Stimulated activated CD8-positive, alpha-beta memory T cell treated with anti-CD3 and anti-CD28 coated beads, Interleukin-7, amount 100 ng/mL, for 1 hour (primary cell): ENCODE measurements at places on chromosomes 13 and 19.

GRCh38 chr19:29660835-29661234, 4.4 kb upstream of the PLEKHF1 start:
- DNase-seq: no peak

- DNase-seq: no peak
These were observed 150.6 kb upstream of the SPACA7 start for GRCh38 chr13:112225429-112226090.

- DNase-seq: no peak
These were observed 18.2 kb downstream of the ELAVL1 start for GRCh38 chr19:7987114-7987768.

- no peak for DNase-seq
These were observed 79.8 kb upstream of the FLT1 start for GRCh38 chr13:28574617-28575142.

DNA sequence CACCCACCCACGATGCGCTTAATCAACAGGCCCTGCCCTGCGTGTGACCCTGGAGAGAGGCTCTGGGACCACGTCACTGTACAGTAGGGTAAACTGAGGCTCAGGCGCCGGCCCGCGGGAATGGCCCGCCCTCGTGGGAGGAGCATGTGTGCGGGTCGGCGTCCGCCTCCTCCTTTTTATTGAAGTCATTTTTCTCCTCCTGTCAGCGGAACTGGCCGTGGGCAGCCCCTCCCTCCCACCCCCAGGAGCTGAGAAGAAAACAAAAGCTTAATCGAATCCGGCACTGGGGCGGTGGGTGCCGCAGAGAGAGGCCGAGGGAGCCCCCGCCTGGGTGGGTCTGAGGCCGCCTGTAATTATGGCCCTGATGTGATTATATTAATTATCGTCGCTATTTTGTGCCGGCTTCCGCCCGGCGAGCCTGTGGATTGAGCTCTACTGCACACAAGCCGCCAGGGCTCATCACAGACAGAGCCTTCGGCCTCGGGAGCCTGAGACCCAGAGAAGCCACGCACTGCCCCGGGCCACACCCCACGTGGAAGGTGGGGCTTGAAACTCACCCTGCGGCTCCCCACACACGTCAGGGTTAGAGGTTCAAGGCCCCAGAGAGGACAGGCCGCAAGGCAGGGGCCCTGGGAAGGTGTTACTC, 7.0 kb downstream of the C2CD4C start:
- no peak for DNase-seq

- no peak for DNase-seq
These were observed 9.5 kb upstream of the SUPT20H start for GRCh38 chr13:37068962-37069361.

DNA sequence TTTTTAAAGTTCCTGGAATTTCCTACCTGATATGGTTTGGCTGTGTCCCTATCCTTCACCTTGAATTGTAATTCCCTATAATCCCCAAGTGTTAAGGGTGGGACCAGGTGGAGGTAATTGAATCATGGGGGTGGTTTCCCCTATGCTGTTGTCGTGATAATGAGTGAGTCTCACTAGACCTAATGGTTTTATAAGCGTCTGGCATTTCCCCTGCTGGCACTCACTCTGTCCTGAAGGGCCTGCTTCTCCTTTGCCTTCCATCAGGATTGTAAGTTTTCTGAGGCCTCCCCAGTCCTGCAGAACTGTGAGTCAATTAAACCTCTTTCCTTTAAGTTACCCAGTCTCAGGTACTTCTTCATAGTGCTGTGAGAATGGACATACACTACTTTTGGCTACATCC, 298.7 kb downstream of the HS6ST3 start:
- DNase-seq: no peak

- no peak for DNase-seq
These were observed 160.2 kb downstream of the PDS5B start for GRCh38 chr13:32746474-32746873.

- no peak for DNase-seq
These were observed 17.8 kb downstream of the POU2F2 start for GRCh38 chr19:42114412-42114811.

DNA sequence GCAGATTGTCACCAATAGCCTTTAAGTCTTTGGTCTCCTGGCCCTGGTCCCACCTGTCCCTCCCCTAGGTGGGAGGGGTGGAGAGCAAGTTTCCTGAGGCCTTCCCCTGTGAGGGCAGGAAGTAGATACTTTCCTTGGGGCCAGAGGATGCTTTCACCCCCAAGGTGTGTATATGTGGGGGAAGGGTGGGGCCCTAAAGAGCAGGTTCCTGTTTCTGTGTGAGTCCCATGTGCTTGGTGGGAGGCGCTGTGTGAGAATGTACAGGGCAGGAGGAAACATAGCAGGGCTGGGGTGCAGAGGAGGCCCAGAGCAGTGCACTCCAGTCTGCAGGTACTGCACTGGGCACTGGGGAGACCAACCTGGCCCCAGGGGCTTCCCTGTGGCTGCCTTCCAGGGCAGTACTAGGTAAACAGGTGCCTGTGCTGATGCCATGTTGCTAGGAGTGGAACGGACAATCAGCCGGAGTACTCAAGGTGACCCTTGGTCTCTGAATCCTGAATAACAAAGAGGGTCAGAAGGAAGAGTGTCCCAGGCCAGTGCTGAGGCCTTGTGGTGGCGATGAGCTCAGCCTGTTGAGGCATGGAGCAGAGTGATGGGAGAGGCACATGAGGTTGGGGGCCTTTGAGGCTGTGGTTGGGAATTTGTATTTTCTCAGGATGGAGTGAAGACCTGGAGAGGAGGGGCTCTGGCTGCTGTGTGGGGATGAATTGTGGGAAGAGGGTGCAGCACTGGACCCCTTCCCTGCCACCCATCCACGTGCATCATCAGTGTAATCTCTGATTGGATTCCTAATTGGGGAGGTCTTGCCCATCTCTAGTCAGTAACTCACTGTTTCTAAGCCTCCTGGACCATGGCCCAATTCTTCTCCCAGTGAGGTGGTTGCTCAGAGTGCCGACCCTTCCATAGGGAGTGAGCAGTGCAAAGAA, 5.1 kb downstream of the EGLN2 start:
- DNase-seq: no peak

DNA sequence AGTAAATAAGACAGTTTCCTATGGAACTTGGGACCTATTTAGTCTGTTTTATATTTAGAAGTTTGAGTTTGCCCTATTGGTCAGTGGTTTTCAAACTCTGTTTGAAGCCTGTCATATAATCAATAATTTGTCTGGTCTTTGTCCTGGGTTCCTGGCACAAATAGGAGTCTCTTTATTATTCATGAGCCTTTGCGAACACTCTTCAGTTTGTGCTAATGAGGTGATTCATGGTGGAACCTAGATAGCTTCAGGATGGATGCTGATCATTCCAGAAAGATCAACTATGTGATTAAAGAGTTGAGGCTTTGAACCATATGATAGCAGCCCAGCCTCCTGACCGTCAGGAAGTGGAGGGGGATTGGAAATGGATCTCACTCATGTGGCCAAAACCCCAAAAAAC, 10.0 kb upstream of the VWA8 start:
- no peak for DNase-seq

DNA sequence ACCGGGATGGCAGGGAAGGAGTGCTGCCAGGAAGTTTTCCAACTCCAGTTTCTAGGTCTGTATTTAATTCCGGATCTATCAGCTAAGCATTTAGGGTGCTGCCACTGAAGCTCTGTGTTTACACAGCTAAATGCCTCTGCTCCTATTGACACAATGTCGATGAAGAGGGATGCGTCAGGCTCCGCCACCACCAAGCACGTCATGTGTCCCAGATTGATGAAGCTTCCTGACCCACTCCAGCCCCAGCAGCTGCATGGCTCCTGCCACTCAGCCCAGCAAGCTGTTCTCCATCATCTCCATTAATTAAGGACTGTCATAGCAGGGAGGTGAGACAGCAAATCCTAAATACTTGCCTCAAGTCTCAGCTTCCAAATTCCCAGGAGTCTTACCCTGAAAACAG, 435.2 kb upstream of the ZNF507 start:
- no peak for DNase-seq

- DNase-seq: no peak
These were observed 1048.4 kb downstream of the SLITRK1 start for GRCh38 chr13:82833923-82834322.

DNA sequence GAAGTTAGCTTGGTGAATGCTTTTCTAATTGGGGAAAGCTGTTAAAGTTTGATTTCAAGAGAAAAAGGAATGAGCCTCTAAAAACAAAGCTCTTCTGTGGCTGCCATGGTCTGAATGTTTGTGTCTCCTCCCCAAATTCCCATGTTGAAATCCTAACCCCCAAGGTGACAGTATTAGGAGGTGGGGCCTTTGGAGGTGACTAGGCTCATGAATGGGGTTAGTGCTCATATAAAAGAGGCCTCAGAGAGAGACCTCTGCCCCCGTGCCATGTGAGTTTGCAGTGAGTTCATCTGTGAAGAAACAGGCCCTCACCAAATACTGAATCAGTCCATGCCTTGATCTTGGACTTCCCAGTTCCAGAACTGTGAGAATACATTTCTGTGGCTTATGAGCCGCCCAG, 56.5 kb downstream of the ARHGEF7 start:
- no peak for DNase-seq

GRCh38 chr13:26872525-26873385, 112.2 kb upstream of the GPR12 start:
- DNase-seq: peak; percentile 2

DNA sequence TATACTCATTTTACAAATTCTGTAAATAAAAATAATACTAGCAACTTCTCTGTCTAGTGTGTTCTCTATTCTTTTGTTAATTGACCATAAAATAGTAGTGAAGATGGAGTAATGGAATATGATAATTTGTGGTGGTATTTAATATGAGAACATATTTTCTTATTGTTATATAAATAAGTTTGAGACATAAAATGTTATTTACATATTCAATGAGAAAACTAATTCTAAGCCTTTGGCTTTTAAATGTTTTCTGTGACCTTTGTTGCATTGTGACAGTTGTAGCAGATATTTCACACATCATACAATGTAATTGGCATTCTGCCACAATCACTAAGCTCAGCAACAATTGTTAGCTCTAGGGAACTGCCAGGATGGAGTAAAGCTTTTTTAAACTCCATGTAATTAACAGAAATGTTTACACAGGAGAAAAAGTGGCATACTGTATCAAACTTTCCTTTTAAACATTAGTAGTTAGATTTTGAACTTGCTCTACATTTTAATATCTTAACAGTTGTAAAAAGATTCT, 562.1 kb upstream of the PCDH9 start:
- no peak for DNase-seq

- DNase-seq: no peak
These were observed 13.9 kb upstream of the DNAJC15 start for GRCh38 chr13:43009506-43009905.

DNA sequence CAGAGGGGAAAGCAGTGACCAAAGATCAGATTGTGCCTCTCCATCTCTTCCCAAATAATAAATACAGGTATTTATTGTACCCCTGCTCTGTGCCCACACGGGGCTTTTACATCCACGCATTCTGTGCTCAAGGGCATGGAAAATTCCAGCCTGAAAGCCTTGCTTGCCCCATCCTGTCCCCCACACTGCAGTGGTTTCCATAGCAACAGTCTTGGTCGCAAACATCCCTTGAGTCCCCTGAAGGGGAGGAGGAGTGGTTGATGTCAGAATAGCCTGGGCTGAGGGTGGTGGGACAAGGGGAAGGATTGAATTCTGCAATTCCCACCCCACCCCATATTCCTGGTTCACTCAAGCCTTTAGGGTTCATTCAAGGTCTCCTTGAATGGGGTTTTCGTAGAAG, 41.0 kb upstream of the USP29 start:
- no peak for DNase-seq

- DNase-seq: no peak
These were observed 1631.7 kb downstream of the OLFM4 start for GRCh38 chr13:54660277-54660676.

GRCh38 chr13:98172590-98173422, 4.3 kb downstream of the RNF113B start:
- DNase-seq: no peak

- DNase-seq: no peak
These were observed 140.7 kb downstream of the KCTD12 start for GRCh38 chr13:76745261-76746200.

DNA sequence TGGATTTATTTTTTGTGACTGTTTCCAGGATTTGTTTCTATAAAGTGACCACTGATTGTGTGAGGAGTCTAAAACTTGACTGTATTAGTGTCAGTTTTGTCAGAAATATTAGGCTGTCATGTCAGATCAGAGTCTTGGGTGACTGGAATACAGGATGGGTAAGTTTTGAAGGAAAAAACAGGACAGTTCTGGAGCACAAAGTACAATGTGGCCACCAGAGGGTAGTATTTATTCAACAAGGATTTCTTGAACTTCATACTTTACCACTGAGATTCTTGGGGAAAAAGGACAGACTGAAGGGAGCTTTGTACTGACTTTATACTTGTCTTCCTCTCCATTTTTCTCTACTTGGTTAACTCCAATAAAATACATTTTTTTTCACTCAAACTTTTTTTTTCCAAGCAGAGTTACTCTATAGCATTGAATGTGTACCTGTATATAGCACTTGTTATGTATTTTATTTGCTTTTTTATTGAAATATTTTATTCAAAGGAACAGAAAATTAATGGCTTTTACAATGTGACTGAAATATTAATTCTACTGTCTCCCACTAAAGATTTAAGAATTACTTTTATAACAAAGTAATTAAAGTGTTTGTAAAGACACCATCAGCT, 51.1 kb downstream of the LMO7 start:
- no peak for DNase-seq

GRCh38 chr13:28582892-28583240, 76.1 kb upstream of the POMP start:
- DNase-seq: no peak

GRCh38 chr19:48967346-48968178, 2.5 kb downstream of the FTL start:
- DNase-seq: no peak

DNA sequence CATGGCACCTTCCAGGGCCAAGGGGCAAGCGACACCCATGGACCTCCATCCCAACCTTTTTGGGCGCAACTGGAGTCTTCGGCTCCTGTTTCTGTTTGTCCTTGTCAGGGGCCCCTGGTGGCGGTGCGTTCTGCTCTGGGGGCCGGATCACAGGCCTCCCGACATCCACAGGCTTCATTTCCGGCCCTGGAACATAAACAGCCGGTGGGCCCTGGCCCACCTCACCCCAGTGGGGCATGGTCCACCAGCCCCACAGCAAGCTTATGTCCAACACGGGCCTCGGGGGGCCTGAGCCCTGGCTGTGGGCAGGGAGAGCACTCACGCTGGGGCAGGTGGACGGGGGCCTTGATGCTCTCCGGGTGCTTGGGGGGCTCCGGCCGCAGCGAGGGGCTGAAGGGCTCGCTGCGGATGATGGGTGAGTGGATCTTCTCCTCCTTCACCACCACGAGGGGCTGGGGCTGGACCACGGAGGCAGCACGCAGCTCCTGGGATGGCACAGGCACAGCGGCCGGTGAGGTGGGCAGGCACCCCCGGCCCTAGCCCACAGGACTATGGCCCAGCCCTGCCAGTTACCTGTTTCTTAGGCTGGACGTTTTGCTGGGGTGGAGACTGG, 7.2 kb upstream of the EPHX3 start:
- no peak for DNase-seq
